ENCODE measurements at places on chromosomes 5 and 9.

GRCh38 chr5:40571729-40572128 lies 108.0 kb upstream of the PTGER4 start:
- DNase-seq = no peak

DNA sequence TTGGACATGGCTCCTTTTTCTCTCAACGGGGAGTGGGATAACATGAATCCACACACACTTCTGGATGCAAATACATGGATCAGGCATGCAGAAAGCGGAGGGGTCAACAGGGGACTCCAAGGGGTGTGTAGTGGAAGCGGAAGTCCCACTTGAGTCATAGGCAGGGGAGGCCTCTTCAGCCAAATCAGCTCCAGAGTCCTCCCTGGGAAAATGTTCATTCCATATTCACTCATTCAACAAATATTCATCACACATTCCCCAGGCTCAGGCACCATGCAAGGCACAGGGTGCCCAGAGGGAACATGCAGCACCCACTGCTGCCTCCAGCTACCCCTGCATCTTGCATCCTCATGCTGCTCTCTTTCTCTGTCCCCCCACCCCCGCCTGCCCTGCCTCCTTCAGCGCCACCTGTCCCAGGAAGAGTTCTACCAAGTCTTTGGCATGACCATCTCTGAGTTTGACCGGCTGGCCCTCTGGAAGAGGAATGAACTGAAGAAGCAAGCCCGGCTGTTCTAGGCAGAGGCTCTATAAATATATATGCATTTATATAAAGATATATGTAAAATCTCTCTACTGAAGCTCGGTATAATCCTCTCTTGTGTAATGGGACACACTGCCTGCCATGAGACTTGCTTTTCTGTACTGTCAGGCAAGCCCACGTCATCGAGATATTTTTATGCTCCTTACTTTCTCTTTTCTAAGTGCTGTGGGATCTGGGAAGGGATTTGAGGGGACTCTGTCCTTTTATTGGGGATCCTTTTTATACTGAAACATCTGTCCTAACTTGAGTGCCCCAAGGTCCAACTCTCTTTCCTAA lies 13.6 kb upstream of the AFAP1L1 start:
- DNase-seq = peak; percentile 71

GRCh38 chr5:67341478-67341877 lies 144.9 kb upstream of the CD180 start:
- DNase-seq = no peak

DNA sequence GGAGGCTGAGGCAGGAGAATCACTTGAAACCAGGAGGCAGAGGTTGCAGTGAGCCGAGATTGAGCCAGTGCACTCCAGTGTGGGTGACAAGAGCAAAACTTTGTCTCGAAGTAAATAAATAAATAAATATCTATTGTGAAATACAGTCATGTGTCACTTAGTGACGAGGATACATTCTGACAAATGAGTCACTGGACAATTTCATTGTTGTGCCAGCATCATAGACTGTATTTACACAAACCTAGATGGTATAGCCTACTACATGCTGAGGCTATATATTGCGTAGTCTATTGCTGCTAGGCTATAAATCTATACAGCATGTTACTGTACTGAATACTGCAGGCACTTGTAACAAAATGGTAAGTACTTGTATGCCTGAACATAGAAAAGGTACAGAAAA lies 61.1 kb upstream of the CCL21 start:
- no peak for DNase-seq

DNA sequence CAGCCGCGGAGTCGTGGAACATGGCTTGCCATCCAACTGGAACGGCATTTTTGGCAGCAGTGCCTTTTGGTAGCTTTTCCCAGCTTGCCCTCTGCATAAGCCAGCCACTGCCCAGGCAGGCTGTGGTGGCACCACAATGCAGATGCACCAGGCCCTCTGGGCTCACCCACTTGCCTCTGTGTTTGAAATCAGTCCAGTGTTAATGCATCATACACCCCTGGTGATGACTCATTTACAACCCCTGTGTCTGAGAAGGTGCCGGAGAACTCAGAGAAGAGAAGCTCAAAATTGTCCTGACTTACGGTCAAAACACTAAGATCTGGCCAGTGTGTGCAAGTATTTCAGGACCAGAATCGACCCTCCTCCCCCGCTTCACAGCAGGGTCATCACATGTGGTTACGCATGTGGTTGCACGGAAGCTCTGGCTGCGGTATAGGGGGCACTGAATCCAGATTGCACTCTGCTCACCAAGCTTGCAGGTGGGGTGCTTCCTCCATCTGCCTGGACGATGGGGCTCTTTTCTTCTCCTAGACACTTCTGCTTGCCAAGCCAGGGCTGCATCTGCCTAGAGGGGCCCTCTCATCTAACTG lies 66.5 kb upstream of the SMIM15 start:
- DNase-seq = peak; percentile 55

DNA sequence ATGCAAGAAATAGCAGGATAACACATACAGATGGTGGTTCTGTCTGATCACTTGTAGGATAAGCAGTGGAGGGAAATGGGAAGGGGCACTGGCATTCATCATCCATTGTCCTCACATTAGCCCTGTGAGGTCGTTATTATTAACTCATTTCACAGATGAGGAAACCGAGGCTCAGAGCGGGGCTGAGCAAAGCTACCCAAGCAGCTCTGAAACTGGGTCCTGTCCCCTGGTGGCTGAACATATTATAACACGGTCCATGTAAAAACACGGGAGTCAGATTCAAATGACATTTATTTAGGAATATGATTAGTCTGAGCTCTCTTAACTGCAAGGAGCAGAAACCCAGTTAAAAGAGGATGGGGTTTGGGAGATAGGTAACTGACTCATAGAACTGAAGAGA lies 43.1 kb downstream of the HRH2 start:
- DNase-seq = no peak

GRCh38 chr9:5854063-5854790 lies 21.3 kb upstream of the ERMP1 start:
- no peak for DNase-seq
